ENCODE measurements at places on chromosomes 2 and 18.

DNA sequence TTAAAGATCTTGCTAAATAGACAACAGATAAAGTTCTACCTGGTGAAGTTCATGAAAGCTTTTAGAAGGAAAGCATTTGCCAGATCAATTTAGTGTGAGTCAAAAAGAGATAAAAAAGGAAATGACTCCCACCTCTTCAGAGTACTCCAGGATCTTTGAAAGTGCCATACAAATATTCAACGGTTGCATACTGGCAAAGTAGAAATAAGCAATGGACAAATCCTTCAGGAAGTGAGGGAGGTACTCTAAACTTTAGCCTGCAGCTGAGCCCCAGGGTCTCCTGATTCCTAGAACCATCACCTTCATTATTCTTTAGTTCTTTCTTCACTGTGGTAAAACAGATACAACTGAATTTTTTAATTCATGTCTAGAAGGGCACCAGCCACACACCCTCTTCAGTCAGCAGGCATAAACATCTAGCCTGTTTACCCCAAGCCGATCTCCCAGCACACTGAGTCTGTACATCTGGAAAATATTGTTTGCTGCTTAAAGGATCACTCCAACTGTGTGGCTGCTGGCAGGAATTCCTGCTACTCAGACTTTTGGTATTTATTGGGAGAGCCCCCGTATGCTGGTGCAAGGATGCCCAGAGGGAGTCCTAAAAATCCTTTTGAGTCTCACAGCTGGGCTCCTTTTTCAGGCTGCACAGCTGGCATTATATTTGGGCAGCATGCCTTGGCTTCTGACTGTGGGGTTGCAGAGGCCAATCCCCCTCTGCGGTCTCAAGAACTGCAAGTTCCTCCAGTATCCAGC, 72.3 kb upstream of the SESTD1 start:
- no peak for DNase-seq

DNA sequence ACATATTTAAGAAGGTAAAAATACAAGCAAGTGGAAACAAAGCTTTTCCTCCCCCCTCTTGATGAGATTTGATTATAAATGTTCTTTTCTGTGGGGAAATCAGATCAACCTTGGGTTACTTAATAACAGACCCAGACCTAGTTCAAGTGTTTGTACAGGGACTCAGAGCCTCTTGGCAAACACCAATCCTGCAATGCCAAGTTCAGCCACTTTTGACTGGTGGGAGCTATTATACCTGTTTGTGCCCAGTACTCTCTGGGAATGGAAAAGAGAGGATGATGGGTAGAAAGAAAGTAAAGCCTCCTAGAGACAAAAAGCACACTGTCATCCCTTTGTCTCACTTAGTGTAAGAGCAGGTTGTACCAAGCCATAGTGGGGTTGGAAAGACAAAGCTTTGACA, 63.8 kb upstream of the EPHA4 start:
- no peak for DNase-seq

DNA sequence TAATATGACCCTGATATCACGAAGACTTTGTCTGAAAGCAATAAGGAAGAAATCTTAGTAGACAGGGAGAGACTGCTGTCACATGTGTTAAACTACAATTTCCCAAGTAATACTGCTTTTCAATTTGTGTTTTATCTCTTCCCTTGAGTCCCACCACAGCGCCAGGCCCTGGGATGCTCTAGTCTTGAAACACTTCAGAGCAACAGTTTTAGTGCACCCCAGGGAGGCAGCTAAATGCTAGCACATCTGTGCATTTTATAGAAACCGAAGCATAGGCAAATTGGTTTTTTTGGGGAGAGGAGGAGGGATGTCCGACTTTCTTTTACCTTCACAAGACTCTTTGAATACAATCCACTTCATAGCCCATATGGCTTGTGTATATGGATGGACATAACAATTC, 550.0 kb upstream of the SYT4 start:
- no peak for DNase-seq

DNA sequence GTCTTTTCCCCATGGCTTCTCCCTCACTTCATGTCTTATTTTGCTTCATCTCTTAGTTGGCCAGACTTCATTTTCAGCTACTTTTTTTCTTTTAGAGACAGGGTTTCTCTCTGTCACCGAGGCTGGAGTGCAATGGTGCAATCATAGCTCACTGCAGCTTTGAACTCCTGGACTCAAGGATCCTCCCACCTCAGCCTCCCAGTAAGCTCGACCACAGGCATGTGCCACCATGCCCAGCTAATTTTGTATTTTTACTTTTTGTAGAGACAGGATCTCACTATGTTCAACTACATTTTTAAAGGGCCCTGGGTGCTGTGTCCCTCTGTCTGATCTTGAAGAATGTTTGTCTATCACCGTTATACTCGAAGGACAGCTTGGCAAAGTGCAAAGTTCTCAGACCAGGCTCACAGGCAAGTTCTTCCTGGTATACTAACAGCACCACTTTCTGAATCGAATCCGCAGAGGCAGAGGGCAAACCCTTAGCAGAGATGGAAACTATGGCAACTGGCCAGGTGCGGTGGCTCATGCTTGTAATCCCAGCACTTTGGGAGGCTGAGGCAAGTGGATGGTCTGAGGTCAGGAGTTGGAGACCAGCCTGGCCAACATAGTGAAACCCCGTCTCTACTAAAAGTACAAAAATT, 60.9 kb downstream of the SOWAHC start:
- no peak for DNase-seq

DNA sequence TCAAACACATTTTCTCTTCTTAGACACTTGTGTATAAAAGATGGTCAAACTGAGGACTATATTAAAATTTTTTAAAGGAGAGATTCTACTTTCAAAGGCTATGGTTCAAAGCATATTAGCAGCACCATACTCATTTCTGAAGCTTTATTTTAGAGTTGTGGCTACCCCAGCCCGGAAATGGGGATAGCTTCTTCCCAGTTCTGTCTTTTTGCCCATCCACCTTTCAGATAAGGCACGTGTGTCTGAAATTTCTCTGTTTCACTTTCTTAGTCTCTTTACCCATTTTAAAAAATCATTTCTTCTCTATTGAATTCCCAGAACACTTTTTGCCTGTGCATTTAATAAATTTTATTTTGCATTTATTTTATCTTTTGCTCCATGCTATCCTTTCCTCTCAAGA, 431.5 kb downstream of the RNF144A start:
- no peak for DNase-seq

DNA sequence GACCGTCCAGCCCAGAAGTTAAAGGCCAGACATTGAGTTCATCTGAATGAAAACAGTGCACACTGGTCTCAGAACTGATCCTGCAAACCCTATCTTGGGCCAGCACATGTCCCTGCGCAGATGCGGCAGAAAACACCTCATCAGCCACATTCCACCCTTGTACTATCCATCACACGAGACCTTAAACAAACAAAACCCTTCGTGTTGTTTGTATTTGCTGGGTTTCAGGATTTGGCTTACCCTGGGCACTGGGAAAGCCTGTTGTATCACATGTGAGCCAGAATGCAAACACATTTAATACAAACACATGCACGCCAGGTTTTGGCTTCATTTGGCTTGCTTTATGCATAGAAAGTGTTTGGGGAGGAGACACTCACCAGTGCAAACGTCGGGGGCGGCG, 12.5 kb downstream of the WIPF1 start:
- no peak for DNase-seq

DNA sequence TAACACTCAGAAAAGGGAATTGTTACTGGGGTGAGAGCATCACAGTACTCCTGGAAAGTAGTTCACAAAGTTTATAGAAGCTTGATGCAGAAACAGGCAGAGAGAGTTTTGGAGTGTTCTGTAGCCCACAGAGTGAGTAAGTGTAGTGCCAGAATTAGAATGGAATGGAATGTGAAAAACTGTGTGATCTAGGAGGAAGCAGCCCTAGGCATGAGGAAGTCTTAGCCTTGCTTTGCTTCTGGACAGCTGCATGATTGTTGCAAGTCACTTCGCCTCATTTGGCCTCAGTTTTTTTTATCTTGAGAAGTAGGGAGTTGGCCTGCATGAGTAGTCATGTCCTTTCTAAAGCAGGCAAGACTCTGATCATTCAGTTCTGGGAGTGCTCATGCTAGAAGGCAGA, 10.9 kb downstream of the SERPINB12 start:
- DNase-seq = no peak

- DNase-seq = no peak
Observed at GRCh38 chr2:68589963-68590362, 53.4 kb upstream of the PROKR1 start.

- no peak for DNase-seq
Observed at GRCh38 chr18:58168993-58169392, 125.0 kb downstream of the NEDD4L start.

GRCh38 chr2:174544156-174544555, 53.4 kb downstream of the WIPF1 start:
- DNase-seq = no peak
